ENCODE measurements at places on chromosomes 5 and 9.

- no peak for DNase-seq
Measured at GRCh38 chr5:4531756-4532704, 608.1 kb upstream of the ADAMTS16 start.

DNA sequence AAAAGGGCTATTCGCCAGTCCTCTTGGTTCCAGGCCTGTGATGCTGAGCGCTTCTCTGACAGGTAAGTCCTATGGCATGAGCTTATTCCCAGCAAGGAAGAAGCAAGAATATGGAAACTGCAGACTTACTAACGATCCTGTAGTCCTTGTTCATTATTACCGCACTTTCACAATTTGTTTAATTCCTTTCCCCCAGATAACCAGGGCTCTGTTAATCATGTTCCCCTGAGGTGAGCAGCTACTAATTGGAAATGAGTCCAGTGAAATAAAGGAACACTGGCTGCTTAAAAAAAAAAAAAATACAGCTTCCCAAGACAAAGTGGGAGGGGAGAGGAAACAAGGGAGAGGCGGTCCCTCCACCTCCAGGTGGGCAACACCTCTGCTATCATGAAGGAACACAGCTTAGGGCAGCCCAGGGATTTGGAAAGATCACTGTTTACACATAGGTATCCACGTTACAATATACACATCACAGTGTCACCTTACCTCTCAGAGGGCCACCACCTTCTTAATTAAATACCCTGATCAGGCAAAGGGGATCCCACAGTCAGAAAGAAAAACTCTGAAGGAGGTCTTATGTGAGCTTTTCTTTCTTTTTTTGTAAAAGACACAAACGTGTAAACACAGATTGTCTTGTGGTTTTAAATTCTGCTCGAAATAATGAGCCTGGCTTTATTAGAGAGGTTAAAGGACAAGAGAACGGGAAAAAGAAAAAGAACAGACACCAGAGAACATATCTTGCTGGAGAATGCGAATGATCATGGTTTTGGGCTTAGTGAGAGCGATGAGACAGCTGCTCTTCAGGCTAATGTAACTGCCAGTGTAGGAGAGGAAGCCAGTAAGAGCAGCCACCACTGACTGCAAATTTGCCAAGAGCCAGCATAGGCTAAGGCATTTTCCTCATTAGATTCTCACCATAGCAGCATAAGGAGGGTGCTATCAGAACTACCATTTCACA lies 258.6 kb downstream of the CRB2 start:
- DNase-seq = no peak

DNA sequence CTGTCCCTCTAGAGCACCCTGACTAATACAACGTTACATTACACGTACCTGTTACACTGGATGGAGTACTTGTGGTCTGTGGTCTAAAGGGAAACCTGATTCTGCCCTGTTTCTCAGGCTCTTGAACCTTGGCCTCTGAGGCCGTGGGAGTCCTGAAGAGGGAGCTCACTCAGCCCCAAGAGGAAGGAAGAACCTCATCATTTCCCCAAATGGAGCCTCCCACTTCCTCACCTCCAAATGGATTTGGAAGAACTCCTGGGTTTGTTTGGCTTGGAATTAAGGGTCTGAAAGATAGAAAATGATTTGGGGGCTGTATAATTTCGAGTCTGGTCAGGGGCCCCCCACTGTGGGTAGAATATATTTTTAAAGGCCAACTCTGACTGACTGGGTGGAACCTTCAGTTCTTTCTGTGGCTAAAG lies 200.2 kb downstream of the SEMA6A start:
- no peak for DNase-seq

GRCh38 chr9:78479441-78479840 lies 182.5 kb downstream of the PSAT1 start:
- no peak for DNase-seq

DNA sequence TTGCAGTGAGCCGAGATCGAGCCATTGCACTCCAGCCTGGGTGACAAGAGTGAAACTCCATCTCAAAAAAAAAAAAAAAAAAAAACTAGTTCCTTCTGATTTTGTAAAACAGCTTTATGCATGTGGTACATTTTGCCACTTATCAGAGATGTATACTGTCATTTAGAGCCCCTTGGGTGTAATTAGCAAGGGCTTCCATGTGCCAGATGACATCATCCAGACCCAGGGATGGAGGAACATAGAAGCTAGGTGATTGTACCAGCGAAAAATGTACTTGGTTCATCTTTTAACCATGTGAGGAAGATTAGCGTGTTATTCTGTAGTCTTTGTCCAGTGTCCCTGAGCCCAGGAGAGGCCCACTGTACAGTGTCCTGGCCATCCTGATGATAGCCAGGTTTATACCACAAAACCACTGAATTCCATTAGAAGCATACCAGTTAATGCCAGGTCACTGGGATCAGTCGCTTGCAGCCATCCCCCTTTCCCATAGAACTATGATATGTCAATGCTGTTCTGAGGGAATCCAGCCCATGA lies 239.3 kb upstream of the SGCD start:
- DNase-seq = no peak

DNA sequence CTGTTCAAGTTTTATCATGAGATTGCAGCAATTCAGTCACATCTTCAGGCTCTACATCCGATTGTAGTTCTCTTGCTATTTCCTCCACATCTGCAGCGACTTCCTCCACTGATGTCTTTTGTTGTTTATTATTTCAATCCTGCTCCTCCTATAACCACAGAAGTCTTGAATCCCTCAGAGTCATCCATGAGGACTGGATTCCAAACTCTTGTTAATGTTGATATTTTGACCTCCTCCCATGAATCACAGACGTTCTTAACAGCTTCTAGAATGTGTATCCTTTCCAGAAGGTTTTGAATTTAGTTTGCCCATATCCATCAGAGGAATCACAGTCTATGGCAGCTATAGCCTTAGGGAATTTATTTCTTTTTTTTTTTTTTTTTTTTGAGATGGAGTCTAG lies 3.6 kb downstream of the FBXO38 start:
- DNase-seq = no peak

- no peak for DNase-seq
Measured at GRCh38 chr9:96009690-96010472, 134.4 kb downstream of the ERCC6L2 start.

- no peak for DNase-seq
Measured at GRCh38 chr5:37938076-37938852, 98.4 kb upstream of the GDNF start.

DNA sequence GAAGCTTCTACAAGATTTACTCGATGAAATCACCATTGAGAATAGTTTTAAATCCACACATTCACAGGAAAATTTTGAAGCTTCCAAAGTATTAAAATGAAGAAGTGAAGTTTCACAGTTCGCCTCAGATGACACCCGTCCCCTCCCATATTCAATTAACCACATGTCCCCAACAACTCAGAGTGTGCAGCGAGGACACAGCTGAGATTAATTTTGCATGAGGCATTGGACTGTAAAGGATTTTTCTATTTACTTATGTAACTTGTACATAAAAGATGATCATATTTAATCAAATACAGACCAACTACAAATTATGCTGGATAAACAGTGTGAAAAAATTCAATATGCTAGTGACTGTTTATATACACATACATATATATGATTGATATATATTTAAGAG lies 84.7 kb upstream of the OLFM1 start:
- no peak for DNase-seq

DNA sequence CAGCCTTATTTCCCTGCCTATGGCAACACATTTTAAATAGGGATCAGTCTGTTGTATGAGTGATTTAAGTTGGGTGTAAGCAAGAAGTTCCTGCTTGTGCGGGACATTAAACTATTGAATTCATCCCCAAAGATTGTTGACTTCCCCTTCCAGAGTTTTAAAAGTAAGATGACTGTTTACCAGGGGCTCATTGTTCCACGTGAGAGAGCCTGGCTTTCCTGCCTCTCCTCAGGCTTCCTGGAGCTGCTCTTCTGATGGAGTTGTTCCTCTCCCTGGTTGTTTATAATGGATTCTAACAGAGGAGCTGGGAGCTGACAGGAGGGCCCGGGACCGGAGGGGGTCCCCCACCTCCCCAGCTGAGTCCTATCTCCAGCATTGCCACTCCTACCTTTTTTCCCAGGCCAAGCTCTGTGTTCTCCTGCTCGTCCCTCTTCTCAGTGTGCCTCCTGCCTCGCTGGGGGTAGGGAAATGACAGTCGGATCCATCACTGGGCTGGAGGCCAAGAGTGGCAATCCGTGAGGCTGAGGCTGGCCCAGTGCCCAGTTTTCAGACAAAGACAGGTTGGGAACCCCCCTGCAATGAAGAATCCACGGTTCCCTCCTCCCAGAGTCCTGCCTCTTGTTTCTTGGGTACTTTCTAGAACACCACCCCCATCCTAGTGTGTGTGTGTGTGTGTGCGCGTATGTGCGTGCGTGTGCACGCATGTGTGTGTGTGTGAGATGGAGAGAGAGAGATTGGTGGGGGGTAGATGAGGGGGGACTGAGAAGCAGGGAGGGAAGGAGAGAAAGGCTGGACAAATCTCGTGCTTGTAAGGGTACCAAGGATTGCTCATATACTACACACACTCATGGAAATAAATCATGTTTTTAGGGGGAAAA lies 123.7 kb upstream of the NFIB start:
- no peak for DNase-seq

DNA sequence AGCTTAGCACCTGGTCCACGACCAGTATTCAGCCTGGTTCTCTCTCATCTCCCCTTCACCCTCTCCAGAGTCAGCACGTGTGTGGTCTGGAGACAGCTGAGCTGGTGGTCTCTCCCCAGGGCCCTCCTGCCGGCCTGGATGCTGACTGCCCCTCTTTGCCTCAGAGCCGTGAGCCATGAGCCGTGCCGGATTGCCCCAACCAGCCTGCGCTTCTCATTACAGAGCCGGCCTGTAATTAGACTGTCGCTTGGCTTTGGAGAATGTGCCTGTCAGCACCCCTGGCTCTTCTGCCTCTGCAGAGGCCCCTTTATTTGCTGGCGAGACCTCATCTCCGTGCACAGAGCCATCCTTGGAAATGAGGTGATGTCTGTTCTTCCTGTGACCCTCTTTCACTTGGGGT lies 118.7 kb upstream of the BOD1 start:
- no peak for DNase-seq

DNA sequence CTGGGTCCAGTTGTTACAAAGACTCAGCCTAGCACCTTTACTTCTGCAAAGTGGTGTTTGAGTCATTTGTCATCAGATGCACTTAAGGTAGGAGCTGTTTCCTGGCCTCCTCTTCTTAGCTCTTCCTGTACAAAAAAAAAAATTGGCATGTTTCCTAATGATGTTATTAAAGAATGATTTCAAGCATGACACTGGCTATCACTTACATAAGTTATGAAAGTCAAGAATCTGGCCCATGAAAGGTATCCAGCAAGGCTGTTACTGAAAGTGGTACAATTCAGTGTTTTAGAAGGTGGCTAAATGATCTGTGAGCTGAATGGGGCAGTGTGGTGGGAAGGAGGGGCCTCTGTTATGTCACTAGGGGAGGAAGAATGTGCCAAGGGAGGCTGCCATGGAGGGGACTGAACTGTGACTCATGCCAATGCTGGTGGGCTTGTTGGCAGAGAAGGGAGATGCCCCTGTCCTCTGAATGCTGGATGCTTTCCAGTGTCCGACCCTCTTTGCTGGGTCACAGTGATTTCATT lies 175.1 kb upstream of the MAP1B start:
- DNase-seq = no peak

- DNase-seq = no peak
Measured at GRCh38 chr5:129960831-129961230, 56.6 kb downstream of the CHSY3 start.

DNA sequence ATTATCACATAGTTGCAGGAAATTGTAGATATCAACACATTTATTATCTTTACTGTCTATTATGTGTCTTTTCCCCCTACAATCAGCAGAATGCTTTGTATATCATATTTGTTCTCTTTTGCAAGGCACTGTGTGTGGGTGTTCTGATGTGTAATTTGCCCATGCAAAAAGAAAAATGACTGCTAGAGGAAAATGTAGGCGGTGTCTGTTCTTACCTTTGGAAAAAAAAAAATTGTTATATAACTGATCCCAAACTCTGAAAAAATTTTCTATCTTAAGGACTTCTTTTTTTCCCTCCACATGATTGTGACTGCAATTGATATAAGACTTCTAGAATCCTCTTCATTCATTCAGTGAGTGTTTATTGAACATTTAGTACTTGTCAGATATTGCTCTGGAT lies 24.5 kb downstream of the MRPS30 start:
- DNase-seq = no peak

DNA sequence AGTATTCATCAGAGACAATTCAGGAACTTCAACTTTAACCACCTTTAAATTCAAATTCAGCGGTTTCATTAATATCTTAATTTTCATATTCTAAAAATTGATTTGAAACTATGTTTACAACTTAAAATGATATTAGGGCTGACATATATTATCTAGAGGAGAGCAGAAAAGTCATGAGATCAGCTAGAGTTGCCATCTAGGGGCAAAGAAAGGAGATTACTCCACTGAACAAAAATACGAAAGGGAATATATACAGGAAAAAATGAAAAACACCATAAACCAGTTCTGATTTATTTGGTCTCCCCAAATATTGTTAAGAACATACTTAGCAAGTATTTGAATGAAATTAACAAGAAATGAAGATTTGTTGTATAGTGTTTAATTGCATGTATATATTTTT lies 946.3 kb downstream of the DTWD2 start:
- DNase-seq = no peak

DNA sequence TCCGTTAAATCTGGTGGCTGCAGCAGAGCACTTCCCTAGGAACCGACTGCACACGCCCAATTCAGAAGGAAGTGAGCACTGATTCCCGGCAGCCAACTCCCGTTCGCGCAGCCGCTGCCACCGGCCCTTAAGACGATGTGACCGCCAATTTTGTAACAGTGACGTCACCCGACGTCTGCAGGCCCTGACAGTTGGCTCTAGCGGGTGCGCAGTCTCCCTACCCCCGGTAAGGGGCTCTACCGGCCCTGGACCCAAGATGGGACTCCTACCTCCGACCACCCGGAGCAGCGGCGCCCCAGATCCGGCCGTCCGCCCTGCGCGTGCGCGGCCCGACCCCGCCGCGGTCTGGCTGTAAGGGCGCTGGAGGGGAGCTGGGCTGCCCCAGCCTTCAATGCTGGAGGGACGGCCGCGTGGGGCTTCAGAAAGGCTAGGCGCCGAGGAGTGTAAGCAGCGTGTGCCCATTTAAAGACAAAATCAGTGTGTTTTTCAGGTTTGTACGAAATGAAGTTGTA lies 19.1 kb downstream of the DNAJA1 start:
- peak; percentile 90 for DNase-seq

DNA sequence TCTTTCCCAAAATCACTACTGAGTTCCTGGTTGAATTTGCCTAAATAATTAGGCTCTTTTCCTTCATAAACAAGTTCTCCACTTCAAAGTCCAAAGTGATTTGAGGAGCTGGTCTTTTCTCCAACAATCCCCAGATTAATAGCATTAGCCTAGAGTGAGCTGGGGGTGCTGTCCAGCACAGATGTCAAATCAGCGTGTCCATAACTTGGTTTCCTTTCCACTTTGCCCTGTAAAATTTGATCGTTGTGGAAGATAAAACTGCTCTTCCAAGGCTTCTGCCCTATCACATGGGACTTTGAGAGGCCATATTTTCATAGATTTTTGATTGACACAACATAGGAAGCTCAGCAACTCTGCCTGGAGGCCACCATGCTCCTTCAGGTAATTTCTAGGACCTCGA lies 134.7 kb upstream of the RORB start:
- no peak for DNase-seq

GRCh38 chr5:143471041-143471509 lies 67.6 kb upstream of the NR3C1 start:
- DNase-seq = no peak

- DNase-seq = no peak
Measured at GRCh38 chr9:109422641-109423040, 75.5 kb downstream of the PTPN3 start.

GRCh38 chr9:86991077-86991476 lies 43.8 kb upstream of the GAS1 start:
- DNase-seq = no peak

Measured in sciatic nerve (tissue), 2 donors.